Chondrocyte (in vitro differentiated cells): ENCODE measurements at places on chromosomes 13 and 19. TPM values are rescaled to one million over a fixed set of nuclear protein-coding genes. Genes with fewer than 3 reads are reported as not detected.

GRCh38 chr13:45728759-45729158 lies 26.6 kb downstream of the CBY2 start:
- H3K4me1 ChIP-seq, result no peaks in the 10 kb centered on the region
- H3K27ac ChIP-seq, result no peak overlapping the region
- H3K27me3 ChIP-seq, result peaks cover 10% of the 10 kb centered on the region
- DNase-seq, result no peak

- H3K4me1 ChIP-seq, result peaks cover 27% of the 10 kb centered on the region
- H3K27me3 ChIP-seq, result no peaks in the 10 kb centered on the region
- H3K27ac ChIP-seq, result peak overlapping the region; percentile 85
- no peak for DNase-seq
These were observed 115.9 kb downstream of the TSHZ3 start for GRCh38 chr19:31233295-31233800.

GRCh38 chr19:21691661-21692060 lies 75.7 kb downstream of the ZNF100 start:
- DNase-seq, result no peak
- no peak overlapping the region for H3K4me3 ChIP-seq
- no peak overlapping the region for H3K27ac ChIP-seq
- H3K36me3 ChIP-seq, result no peaks in the 10 kb centered on the region
- H3K27me3 ChIP-seq, result no peaks in the 10 kb centered on the region

SIGLEC9 gene
- not detected in 3 replicates for total RNA-seq

ZNF507 gene
- total RNA-seq, result 16.7 to 20.6 TPM (median 17.0 TPM) in 3 replicates

EID2B gene
- 1.7 to 2.7 TPM (median 2.4 TPM) in 3 replicates for total RNA-seq

DNA sequence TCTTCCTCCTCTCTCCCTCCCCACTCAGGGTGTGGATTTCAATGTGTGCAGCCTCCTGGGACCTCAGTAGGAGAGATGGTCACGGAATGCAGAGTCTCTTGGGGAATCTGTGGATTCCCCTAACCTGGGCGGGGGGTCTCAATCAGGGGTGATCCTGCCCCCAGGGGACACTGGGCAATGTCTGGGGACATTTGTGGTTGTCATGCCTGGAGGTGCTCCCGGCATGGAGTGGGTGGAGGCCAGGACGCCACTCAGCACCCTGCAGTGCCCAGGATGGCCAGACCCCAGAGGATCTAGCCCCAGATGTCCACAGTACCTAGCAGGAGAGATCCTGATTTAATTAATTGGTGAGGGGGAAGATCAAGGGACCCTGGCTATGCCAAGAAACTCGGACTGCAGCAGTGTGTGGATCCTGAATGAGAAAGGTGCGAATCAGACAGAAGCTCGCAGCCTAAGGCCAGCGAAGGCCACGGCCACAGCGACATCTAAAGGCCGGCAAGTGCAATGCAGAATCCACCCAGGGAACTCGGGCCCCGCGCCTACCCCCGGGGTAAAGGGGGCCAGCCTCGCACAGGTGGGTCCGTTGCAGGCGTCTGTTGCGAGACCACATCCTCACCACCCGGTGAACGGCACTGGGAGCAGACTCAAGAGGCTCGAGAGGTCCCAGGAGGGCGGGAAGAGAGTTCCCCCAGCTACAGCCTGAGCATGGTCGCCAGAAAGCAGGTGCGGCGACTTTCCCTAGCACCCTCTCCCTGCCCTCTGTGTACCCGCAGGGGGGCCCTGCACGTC lies 88.8 kb downstream of the GNG7 start:
- peak overlapping the region; percentile 77 for H3K27ac ChIP-seq
- no peaks in the 10 kb centered on the region for H3K36me3 ChIP-seq
- peak; percentile 72 for DNase-seq
- peaks cover 56% of the 10 kb centered on the region for H3K4me1 ChIP-seq

IZUMO1 gene
- not detected in 3 replicates for total RNA-seq
